ENCODE measurements at places on chromosomes 1 and 21. TPM values are rescaled to one million over a fixed set of nuclear protein-coding genes. Genes with fewer than 3 reads are reported as not detected.

- peak; percentile 70 for DNase-seq
Observed at GRCh38 chr1:14915356-14916054, 238.0 kb upstream of the TMEM51 start.

GRCh38 chr1:175415129-175415712 is 222.6 kb upstream of the KIAA0040 start:
- DNase-seq: no peak

GRCh38 chr1:241355311-241356010 is 1.5 kb downstream of the RGS7 start:
- DNase-seq: no peak

The SERINC2 gene
- polyA plus RNA-seq: 45.1 TPM

GRCh38 chr21:29024474-29025327 is at the start of gene USP16:
Gene USP16, plus strand, starts transcription at chr21:29024668. Its CDS starts 3,246 bp downstream, at chr21:29027914.
- peak; percentile 99 for DNase-seq

GRCh38 chr1:78688697-78689096 is 39.1 kb downstream of the IFI44 start:
- peak; percentile 15 for DNase-seq

The PRSS38 gene
- polyA plus RNA-seq: not detected

Data from hindlimb muscle (tissue), 1 donor.